ENCODE measurements at places on chromosomes 2 and 18. TPM values are rescaled to one million over a fixed set of nuclear protein-coding genes. Genes with fewer than 3 reads are reported as not detected.

GRCh38 chr2:158099716-158100115, 2.0 kb upstream of the UPP2 start:
- H3K27me3 ChIP-seq, result no peaks in the 10 kb centered on the region
- no peaks in the 10 kb centered on the region for H3K4me1 ChIP-seq
- no peak for DNase-seq
- H3K4me3 ChIP-seq, result no peak overlapping the region

RFX8 gene
- 5.0 TPM for total RNA-seq

- H3K4me1 ChIP-seq, result peaks cover 21% of the 10 kb centered on the region
- H3K36me3 ChIP-seq, result no peaks in the 10 kb centered on the region
- H3K27me3 ChIP-seq, result peaks cover 22% of the 10 kb centered on the region
- no peak overlapping the region for H3K27ac ChIP-seq
- H3K4me3 ChIP-seq, result no peak overlapping the region
These were observed 13.1 kb upstream of the SATB2 start for GRCh38 chr2:199470672-199471442.

GRCh38 chr2:54968561-54969218, 81.6 kb downstream of the RTN4 start:
- peaks cover 28% of the 10 kb centered on the region for H3K27me3 ChIP-seq
- H3K27ac ChIP-seq, result peak overlapping the region; percentile 36
- H3K4me3 ChIP-seq, result peak overlapping the region; percentile 62
- H3K36me3 ChIP-seq, result peaks cover 41% of the 10 kb centered on the region
- DNase-seq, result no peak
- peaks cover 44% of the 10 kb centered on the region for H3K4me1 ChIP-seq

IFIH1 gene
- total RNA-seq, result 5.2 TPM

UGT1A9 gene
- not detected for total RNA-seq

SEPTIN10 gene
- total RNA-seq, result 69.8 TPM

GRCh38 chr2:51918113-51918512, 886.2 kb upstream of the NRXN1 start:
- H3K27me3 ChIP-seq, result no peaks in the 10 kb centered on the region
- DNase-seq, result no peak
- no peaks in the 10 kb centered on the region for H3K4me1 ChIP-seq

- H3K27ac ChIP-seq, result no peak overlapping the region
- no peaks in the 10 kb centered on the region for H3K4me1 ChIP-seq
- H3K4me3 ChIP-seq, result no peak overlapping the region
- no peaks in the 10 kb centered on the region for H3K36me3 ChIP-seq
These were observed 317.2 kb upstream of the CDH2 start for GRCh38 chr18:28494151-28494550.

DNA sequence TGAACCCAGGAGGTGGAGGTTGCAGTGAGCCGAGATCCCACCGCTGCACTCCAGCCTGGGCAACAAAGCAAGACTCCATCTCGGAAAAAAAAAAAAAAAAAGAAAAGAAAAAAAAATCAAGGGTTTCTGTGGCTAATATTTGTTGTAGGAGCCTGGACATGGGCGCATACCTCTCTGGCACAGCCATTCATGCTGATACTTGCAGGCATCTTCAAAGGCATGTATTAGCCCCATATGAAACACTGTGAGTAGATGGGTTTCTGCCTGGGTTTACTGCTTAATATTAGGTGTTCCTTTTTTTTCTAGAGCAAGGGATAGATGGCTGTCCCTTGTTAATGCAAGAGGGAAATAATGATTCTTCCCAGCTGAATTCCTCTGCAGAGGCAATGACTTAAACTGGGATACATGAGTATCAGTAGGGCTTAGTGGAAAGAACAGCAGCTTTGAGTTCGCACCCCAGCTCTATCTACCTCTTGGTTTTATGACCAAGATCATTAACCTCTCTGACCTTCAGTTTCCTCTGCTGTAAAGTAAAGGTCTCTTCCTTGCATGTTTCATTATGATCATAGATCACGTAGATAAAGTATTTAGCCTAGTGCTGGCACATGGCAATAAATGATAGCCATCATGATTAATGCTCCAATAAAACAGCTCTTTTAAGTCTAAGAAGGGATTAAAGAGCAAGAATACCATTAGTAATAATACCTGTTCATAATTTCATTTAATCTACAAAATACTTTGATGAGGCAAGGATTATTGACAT, 4.5 kb upstream of the ATL2 start:
- H3K27me3 ChIP-seq, result peaks cover 5% of the 10 kb centered on the region
- H3K36me3 ChIP-seq, result no peaks in the 10 kb centered on the region
- peaks cover 23% of the 10 kb centered on the region for H3K4me1 ChIP-seq

ASPRV1 gene
- total RNA-seq, result 0.87 TPM

- no peak overlapping the region for H3K4me3 ChIP-seq
- no peak for DNase-seq
- H3K27me3 ChIP-seq, result peaks cover 3% of the 10 kb centered on the region
- H3K36me3 ChIP-seq, result no peaks in the 10 kb centered on the region
These were observed 57.8 kb upstream of the GPR45 start for GRCh38 chr2:105183555-105184323.

GRCh38 chr2:125073440-125073839, 1048.4 kb downstream of the CNTNAP5 start:
- H3K27ac ChIP-seq, result no peak overlapping the region
- peaks cover 4% of the 10 kb centered on the region for H3K27me3 ChIP-seq
- no peak for DNase-seq
- H3K4me3 ChIP-seq, result no peak overlapping the region
- H3K4me1 ChIP-seq, result no peaks in the 10 kb centered on the region
- H3K36me3 ChIP-seq, result no peaks in the 10 kb centered on the region

GRCh38 chr2:3864943-3865865, 161.8 kb downstream of the DCDC2C start:
- H3K4me1 ChIP-seq, result no peaks in the 10 kb centered on the region
- H3K4me3 ChIP-seq, result no peak overlapping the region
- no peak overlapping the region for H3K27ac ChIP-seq
- DNase-seq, result no peak
- no peaks in the 10 kb centered on the region for H3K36me3 ChIP-seq

DNA sequence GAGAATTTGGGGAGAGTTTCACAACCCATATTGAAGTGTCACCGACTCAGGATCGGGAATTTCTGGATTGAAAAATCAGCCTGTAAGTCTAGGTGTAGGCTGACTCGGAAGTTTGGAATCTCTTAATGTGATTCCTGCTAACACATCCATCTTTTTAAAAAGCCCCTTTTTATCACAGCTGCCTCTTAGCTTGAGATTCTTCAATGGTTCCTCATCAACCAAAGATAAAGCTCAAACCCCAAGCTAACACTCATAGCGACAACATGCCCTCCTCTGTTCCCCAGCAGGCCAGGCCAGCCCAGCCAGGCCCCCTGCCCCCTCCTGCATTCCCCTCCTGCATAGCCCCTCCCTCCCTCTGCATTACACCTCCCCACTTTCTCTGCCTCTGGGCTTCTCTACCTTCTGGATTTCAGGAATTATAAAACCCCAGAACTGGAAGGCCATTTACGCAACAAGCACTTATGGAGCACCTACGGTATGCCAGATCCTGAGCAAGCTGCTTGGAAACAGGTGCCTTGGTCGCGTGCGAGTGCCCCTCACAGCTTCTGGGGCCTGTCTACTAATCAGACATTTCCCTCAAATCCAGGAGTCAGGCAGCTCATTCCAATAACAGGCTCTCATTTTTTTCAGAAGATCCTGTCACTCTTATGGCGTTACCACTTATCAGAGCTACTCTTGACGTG, 63.4 kb downstream of the EMX1 start:
- H3K27ac ChIP-seq, result no peak overlapping the region
- H3K4me1 ChIP-seq, result peaks cover 6% of the 10 kb centered on the region
- no peak for DNase-seq
- peaks cover 3% of the 10 kb centered on the region for H3K27me3 ChIP-seq
- H3K36me3 ChIP-seq, result peaks cover 8% of the 10 kb centered on the region
- H3K4me3 ChIP-seq, result no peak overlapping the region

UBR3 gene
- 23.4 TPM for total RNA-seq

CHRNG gene
- total RNA-seq, result not detected

AMER3 gene
- 0.18 TPM for total RNA-seq
